NCI-H526 treated with DMSO at 0.1 percent for 48 hours (cell line): ENCODE measurements at places on chromosomes 6 and 20.

DNA sequence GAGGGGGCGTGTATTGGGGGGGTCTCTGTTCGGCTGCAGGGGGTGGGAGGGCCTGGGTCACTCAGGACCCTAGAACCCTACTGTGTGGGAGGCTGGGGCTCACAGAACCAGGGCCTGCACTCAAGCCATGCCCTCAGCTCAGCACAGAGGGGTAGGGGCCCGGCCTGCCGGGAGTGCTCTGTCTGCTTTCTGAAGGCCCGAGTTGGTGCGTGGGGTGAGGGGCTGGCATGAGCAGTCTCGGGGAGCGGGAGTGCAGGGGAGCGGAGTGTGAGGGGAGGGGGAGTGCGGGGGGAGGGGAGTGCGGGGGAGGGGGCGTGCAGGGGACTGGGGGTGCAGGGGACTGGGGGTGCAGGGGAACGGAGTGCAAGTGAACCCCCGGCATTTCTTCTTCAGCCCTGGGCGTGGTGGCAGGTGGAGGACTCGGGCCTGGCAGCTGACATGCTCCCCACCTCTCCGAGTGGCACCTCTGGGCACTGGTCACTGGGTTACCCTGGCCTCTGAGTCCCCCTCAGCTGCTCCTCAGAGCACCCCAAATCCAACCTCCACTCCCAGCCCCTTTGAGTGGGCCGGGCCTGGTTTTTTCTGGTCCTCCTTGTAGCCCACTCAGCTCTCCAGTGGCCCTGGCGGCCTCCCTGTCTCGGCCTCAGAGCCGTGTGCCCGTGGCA lies 1.0 kb downstream of the COL20A1 start:
- no peak for DNase-seq

DNA sequence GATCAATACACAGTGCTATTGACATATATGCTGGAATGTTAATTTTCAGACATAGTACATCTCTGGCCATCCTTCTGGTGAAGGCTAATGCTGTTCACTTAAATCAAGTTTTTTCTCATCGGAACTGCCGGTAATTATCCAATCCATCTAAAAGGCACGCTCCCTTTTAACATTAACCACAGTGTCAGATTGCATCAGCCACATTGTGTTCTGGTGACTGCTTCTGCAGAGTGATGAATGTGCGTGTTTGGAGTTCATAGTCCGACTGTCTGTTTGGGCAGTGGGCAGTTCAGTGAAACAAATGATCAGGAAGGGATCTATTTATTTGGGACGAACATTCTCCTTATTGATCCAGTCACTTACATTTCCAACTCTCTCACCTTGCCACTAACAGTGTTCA lies 49.5 kb downstream of the SOBP start:
- DNase-seq: no peak

DNA sequence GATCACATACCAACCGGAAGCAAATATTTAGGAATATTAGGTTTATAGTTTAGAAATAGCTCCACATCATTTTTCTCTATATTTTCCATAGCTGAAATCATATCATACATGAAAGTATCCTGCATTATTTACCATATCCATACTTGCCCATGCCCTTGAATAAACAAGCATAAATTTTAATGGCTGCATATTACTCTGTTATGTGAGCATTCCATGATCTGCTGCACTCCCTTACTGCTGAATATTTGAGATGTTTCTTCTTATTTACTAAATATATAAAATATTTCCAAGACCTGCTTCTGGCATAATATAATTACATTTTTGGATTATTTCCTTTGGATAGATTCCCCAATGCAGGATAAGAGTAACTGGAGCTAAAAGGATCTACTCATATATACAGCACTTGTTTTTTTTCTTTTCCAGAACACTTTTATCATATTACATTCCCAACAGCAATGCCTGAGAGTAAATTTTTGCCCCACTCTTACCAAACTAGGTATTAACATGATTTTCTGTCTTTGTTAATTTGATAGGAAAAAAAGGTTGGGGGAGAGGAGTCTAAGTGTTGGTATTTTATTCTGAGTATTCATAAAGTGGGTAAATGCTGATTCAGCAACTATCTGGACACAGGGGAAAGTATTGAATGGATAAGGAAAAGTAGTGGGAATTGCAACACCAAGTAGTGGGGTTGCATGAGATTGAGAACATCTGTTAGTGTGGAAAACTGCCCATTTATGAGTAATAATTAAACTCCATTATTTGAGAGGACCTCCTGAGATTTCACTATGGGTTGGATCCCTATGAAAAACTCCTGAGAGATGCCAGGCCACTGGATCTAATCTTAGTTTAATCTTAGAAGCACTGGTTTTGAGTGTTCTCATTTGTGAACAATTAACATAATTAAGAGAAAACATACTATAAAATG lies 76.0 kb downstream of the MAN1A1 start:
- DNase-seq: no peak

DNA sequence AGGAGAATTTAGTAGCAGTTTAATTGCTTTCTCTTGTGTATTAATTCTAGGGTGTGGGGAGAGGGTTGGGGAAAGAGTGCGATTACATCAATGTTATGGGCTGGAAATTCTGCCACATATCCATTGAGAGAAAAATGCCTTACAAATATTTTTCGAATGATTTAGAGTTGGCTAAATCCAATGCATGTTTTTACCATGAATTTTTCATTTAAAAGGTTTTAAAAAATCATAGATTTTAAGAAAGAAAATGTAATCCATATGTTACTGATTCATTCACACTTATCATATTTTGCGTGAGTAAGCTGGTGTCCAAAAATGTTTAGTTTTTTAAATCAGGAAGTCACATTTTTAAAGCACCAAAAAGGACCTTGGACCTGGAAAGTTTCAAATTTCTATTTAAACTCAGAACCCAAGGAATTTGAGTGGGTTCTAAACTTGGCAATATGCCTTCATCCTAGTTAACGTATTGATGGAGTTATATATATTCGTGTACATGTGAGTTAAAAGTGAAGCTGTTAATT lies 627.4 kb upstream of the CITED2 start:
- no peak for DNase-seq
